ENCODE measurements at places on chromosomes 11 and 22.
A peak's percentile ranks its signal among the peaks of the same experiment; 100 is the strongest.

DNA sequence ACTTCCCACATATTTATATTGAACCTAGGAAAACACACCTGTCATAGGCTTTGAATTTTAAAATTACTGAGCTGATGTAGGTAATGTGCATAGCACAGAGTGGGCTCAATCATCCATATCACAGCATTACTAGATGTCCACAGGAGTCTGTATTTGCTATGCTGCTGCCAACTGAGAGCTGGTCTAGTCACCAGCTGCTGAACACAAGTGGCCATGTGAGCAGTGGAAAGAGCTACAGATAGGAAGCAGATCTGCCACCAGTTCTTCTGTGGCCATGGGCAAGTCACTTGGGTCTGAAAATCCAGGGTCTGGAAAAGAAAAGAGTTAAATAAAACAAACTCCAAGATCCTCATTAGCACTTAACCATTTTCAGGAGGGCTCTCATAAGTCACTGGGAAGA is 91.8 kb downstream of the APIP start:
- no peak for DNase-seq

GRCh38 chr11:126595560-126595959 is 240.1 kb downstream of the ST3GAL4 start:
- no peak for DNase-seq

- no peak for DNase-seq
These were observed 197.9 kb upstream of the BDNF start for GRCh38 chr11:27898166-27898565.

GRCh38 chr11:117229411-117229810 is 2.5 kb downstream of the PCSK7 start:
- no peak for DNase-seq

GRCh38 chr11:28017816-28018215 is 90.1 kb downstream of the KIF18A start:
- no peak for DNase-seq

DNA sequence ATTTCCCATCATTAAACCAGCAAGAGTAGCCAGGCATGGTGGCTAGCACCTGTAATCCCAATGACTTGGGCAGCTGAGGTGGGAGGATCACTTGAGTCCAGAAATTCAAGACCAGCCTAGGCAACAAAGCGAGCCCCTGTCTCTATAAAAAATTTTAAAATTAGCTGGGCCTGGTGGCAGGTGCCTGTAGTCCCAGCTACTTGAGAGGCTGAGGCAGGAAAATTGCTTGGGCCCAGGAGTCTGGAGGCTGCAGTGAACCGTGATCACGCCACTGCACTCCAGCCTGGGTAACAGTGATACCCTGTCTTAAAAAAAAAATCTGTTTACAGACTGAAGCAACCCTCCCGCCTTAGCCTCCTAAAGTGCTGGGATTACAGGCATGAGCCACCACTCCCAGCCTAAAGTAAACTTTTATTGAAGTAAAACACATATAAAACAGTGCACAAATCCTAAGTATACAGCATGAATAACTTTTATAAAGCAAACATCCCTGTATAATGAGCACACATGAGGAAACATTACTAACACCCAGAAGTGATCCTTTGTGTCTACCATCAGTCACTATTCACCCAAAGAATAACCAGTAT is 12.6 kb downstream of the UCP3 start:
- DNase-seq: no peak

DNA sequence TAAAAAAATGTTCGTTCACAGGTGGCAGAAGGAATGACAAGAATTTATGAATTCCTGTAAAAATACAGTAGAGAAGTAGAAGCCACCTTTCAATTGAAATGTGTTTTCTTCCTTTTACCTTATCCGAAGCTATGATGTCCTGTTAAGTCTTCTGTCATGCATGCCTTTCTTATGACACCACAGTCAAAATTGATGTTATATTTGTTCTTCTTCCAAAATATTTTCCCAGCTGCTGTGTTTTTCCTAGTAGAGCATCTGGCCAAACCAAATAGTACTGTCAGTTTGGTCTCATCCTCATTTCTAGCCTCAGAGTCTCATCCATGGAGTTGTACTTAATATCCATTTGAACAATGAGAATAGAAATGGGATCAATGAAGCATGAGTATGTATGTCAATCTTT is 206.1 kb downstream of the PGR start:
- DNase-seq: no peak

DNA sequence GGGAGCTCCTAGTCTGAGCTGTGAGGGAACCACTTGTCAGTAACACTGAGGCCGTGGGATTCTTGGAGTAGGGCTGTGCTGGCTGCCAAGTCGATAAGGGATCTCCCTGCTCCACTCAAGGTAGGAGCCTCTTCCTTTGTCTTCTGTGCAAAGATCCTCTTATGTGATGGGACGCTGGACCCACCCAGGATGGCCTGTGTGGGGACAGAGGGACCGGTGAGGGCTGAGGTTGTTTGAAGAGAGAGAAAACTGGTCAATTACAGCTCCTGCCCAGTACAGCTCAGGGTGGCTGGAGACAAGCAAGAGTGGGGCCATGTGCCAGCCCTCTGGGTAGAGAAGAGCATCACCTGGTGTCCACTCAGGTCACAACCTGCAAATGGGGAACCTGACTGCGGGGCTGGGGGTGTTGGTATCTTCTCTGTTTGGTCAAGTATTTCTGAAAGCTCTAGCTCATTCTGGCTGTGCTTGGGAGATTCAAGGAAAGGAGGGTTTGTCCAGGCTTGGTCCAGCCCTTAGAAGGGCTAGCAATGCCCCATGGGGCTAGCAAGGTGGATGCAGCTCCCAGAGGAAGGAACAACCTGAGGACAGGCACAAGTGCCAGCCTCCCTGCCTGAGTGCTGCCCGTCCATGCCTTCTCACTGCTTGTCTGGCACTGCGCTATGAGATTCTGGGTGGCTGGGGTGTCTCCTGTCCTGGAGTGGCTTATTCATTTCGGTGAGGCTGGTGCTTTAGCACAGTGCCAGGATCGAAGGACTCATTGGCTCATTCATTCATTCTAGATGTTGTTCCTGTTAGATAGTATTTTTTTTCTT is 27.6 kb upstream of the BAIAP2L2 start:
- no peak for DNase-seq

DNA sequence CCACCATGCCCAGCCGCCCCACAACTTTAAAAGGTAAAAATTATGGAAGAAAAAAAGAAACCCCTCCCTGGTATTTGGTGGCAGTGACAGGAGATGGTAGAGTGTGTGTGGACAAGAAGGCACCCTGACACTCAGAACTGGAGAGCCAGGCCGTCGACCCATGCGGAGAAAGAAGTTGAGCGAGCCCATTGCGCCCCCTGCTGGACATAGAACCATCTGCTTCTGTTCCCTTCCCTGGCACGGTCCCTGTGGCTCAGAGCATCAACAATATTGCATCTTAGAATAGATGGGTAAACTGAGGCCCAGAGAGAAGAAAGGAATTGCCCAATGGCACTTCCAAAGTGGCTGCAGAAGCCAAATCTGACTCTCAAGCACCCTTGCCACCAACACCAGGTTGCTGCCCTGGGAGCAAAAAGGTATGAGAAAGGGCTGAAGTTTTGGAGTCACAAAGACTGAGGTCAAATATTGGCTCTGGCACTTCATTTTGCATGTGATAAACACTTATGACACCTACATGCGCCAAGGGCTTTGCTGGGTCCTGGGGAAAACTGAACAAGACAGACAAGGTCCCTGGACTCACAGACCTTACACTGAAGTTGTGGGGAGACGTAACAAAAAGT is 8.6 kb downstream of the MRPL11 start:
- peak; percentile 45 for DNase-seq

- no peak for DNase-seq
These were observed 11.4 kb downstream of the OR10D3 start for GRCh38 chr11:124194293-124195188.

DNA sequence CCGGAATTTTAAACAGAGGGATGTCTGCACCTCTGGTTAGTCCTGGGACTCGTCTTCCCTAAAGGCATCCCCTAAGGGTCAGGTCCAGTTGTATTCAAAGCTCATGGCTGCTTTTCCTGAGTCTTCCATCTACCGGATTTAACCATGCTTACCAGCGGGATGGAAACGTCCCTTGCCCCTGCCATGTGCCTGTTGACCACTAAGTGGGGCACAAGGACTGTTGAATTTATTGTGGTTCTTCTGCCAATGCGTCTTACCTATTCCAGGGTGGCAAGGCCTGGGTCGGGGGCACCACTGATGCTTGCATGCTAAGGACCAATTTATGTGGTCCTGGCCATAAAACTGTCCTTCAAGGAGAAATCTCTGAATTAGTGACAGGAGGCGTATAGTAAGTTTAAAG is 25.6 kb downstream of the ANKRD42 start:
- no peak for DNase-seq

- DNase-seq: no peak
These were observed 54.3 kb upstream of the NAV2 start for GRCh38 chr11:19658344-19658743.

- DNase-seq: no peak
These were observed 81.9 kb downstream of the MN1 start for GRCh38 chr22:27719535-27720227.

- DNase-seq: no peak
These were observed 22.0 kb upstream of the CAT start for GRCh38 chr11:34416766-34417165.

DNA sequence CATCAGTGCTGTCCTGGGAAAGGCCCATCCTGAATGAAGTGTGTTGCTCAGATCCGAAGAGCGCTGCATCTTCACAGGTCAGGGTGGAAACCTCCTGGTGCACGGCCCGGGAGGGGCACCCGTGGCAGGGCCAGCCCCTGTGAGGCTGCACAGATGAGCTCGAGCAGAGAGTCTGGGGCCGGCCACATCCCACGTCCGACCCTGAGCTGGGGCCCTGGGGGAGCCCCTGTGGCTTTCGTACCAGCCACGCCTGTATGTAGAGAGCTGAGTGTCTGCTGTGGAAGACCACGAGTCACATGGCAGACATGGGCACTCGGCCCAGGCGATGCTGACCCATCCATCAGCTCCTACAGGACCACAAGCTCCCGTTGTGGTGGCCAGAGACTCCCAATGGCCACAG is 24.9 kb upstream of the SEPTIN5 start:
- no peak for DNase-seq

DNA sequence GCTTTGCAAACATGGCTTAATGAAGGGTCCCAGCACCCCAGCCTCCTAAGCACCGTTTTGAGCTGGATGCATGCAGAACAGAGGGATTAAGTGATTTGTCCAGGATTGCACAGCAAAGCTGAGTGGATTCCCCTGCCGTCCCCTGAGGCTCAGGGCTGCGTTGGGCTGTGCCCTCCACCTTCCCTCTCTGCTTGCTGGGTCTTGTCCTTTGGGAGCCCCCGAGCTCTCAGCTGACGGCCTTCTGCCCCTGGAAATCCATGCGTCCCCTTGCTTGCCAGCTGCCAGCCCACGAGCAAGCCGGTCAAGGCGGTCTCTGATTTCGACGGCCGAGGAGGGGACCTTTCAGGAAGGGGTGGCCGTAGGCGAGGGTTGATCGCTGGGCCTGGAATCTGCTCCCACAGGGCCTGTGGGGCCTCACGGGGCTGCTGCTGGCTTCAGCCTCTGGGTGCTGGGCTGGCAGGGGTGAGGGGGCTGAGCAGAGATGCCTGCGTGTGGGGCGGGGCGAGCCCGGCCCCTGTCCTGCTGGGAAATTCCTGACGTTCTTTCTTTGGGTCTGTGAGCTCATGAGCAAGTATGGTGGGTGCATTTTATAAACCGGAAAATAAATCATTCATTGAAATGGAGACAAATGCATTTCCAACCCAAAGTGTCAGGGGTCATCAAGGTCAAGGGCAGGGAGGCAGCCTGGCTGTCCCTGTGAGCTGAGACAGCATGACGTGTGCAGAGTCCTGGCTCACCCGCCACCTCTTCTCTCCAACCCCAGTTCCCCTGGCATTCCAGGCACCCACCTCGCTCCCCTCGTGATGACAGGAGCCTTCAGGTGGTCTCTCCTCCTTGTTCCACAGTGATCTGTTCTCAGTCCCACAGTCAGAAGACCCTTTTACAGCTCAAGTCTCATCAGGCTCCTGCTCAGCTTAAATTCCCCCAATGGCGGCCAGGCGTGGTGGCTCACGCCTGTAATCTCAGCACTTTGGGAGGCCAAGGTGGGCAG is 28.1 kb downstream of the FGF4 start:
- no peak for DNase-seq

DNA sequence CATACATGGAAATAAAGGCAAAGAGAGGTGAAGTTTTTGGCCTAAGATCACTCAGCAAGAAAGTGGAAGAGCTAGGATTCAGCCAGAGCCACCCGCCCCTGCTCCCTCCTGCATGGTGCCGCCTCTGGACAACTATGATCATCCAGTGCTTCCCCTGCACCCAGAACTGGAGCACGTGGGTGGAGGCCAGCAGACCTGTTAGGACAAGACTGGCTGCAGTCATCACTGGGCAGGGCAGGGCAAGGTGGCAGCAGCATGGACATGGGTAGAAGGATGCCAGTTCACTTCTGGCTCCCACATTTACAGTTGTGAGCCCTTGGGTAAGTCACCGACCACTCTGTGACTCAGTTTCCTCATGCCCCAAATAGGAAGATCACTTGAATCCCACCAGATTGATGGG is 131.0 kb downstream of the FBXO7 start:
- DNase-seq: no peak

- no peak for DNase-seq
These were observed 29.3 kb downstream of the ARHGEF12 start for GRCh38 chr11:120365512-120365911.

- DNase-seq: no peak
These were observed 1.6 kb downstream of the KMT5B start for GRCh38 chr11:68211546-68211945.

DNA sequence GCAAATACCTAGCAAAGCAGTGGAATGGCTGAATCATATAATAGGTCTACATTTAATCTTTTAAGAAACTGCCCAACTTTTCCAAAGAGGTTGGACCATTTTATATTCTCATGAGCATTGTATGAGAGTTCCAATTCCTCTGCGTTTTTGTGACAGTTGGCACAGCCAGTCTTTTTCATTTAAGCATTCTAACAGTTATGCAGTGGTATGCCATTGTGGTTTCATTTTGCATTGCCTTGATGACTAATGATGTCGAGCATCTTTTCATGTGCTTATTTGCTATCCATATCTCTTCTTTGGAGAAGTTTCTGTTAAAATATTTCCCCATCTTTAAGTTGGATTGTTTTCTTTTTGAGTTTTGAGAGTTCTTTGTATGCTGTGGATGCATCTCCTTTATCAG is 38.7 kb downstream of the EIF3F start:
- no peak for DNase-seq

GRCh38 chr11:71293961-71294782 is 41.8 kb upstream of the SHANK2 start:
- no peak for DNase-seq

DNA sequence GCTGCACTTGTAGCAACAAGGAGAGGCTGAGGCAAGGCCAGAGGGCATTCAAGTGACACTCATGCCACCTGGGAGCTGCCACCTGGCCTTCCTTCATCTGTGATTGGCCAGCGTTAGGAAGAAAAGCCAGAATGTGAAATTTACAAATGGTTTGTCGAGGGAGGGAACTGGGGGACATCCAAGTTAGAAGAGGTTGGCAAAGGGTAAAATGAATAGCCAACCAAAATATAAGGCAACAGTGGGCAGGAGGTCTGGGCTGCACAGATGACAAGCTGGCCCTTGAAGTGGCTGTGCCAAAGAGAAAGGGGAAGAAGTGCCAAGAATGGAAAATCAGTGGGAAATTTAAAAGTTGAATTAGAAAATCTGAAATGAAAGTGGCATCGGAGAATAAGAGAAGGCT is 221.4 kb downstream of the C11orf91 start:
- DNase-seq: no peak

GRCh38 chr22:42819412-42820044 is 37.5 kb downstream of the ARFGAP3 start:
- no peak for DNase-seq

- no peak for DNase-seq
These were observed 27.7 kb upstream of the WNT11 start for GRCh38 chr11:76234021-76234415.

All from effector CD8-positive, alpha-beta T cell (primary cell).